ENCODE measurements at places on chromosomes 3 and 15.

- no peak for DNase-seq
Observed at GRCh38 chr15:83554558-83554957, 99.4 kb upstream of the ADAMTSL3 start.

- DNase-seq: no peak
Observed at GRCh38 chr15:79916502-79917132, 19.8 kb upstream of the MTHFS start.

DNA sequence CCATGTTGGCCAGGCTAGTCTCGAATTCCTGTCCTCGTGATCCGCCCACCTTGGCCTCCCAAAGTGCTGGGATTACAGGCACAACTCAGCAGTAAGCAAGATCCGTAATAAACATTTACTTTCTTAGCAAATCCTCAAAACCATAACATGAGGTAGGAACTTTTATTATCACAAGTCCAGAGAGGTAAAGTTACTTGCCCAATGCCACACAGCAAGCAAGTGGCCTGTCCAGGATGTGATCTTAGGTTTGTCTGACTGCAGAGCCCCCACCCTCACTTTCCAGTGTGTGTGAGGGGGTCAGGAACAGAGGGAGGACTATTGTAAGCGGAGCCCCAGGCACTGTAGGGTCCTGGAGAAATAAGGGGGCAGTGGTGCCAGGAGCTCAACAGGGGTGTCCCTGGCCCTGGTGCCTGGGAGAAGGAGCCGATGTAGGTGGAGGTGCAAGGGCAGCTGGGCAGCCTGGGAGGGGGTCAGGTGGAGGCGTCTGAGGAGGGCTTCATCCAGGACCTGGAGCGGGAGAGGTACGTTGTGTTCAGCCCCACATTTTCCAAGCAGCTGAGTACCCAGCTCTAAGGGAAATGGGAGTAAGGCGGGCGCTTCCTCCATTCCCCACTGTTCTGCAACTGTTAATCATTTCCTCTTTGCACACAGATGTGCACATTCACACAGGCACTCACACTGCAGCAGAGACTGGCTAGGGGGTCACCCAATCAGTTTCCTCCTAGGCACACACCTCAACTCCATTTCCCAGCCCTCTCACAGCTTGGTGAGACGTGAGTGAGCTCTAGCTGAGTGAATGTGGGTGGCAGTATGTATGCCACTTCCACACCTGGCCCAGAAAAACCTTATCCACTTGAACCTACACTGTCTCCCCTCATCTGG lies 5.9 kb downstream of the RPUSD3 start:
- DNase-seq: no peak

DNA sequence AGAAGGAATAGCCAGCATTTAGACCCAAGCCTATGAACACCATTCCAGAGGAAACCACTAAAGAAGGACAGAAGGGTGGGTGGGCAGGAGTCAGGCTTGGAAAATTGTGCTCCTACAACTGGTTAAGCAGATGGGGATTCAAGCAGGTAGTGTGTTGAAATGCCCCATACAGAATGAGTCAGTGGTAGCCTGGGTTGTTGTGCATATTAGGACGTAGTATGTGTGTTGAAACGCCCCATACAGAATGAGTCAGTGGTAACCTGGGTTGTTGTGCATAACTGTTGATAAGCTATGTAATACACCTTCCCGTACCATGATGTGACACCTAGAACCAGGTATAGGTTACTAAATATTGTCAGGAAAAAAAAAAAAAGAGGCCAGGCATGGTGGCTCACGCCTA lies 34.0 kb downstream of the MINDY4B start:
- no peak for DNase-seq

GRCh38 chr15:80693682-80694610 lies 1.2 kb upstream of the ABHD17C start:
- DNase-seq: no peak

DNA sequence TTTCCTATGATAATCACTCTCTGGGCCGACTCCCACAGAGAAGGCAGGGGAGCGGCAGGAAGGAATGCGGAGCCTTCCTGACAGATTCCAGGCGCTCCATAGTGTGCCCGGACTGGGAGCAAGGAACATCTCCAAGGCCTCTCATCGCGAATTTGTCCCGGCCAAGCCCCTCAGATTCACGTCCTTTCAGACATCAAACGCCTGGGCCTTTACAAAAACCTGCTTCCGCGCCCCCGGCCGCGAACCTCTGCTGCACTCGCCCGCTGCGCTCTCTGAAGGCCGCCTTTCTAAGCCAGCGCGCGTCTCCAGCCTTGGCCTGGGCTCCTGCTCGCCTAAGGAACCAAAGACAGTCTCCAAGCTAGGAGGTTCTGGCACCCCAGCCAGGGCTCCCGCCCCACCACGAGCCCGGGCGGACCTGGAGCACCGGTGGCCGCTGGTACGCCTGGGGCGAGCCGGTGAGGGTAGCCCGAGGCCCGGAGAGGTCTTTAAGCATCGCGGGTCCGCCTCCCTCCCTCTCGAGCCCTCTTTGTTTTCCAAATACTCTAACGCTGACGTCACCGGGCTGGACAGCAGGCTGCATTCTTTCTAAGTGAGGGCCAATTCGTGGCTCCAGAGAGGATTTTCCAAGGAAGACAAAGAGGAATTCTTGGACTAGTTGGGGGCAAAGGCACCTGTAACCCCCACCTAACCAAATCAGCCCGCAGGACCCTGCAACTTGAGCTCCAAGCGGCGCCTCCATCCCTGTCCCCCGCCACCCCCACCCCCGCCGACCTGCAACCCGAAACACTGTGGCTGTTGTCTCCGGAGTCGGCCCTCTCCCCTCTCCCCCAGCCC lies 759 bp downstream of the AMOTL2 start:
- DNase-seq: peak; percentile 62

- DNase-seq: no peak
Observed at GRCh38 chr15:39501366-39502081, 79.4 kb upstream of the THBS1 start.

DNA sequence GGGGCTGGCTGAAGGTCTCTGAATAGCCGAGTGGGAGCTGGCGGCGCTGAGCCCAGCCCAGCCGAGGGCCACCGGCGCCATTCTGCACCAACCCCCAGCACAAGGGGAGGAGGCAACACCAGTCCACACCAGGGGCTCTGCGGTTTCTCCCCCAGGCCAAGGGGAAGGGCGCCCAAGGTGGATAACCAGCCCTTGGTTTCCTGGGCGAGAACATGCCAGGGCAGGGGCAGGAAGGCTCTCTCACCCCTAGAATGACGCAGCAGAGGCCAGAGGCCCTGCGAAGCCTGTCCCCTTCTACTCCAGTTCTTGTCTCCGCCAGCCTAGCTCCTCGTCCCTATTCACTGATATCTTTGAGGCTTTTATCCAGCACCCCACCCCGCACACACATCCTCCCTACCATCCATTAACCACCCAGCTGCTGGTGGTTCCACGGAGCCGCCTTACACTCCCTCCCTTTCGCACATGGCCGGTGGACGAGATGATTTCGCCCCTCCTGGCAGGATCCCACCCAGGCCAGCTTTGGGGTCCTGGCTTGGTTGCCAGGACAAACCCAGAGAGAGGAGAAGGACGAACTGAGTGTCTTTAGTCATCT lies 1.3 kb downstream of the RBPMS2 start:
- no peak for DNase-seq

- DNase-seq: no peak
Observed at GRCh38 chr3:26683902-26684301, 61.3 kb downstream of the LRRC3B start.

DNA sequence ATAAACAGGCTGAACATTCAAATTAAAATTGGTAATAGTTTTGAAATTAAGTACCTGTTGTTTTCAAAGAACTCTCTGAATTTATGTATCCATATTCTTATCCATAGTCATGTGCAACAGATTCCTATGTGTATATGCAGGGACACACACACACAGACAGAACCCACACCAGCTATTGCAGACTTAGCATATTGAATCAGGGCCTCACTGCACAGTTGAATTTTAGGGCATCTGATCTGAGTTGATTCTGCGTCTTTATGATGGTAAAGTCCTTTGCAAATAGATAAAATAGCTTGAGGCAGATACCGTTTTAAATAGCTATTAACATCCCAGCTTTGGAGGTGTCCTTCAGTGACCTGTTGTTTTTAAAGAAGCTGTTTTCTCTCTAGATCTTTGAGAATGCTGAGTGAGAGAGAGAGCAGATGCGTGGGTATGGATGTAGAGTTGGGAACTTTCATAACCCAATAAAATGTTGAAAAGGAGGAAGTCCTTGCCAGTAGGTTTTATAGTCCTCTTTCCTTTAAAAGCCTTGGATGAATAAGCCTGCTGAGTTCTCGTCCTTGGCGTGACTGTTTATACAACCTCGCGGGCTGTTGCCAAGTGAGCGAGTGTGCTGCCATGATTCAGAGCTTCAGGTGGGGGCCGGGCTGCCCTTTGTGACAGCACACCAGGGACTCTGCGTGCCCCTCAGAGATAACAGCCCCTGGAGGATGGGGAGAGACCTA lies 18.3 kb downstream of the MYZAP start:
- DNase-seq: no peak

DNA sequence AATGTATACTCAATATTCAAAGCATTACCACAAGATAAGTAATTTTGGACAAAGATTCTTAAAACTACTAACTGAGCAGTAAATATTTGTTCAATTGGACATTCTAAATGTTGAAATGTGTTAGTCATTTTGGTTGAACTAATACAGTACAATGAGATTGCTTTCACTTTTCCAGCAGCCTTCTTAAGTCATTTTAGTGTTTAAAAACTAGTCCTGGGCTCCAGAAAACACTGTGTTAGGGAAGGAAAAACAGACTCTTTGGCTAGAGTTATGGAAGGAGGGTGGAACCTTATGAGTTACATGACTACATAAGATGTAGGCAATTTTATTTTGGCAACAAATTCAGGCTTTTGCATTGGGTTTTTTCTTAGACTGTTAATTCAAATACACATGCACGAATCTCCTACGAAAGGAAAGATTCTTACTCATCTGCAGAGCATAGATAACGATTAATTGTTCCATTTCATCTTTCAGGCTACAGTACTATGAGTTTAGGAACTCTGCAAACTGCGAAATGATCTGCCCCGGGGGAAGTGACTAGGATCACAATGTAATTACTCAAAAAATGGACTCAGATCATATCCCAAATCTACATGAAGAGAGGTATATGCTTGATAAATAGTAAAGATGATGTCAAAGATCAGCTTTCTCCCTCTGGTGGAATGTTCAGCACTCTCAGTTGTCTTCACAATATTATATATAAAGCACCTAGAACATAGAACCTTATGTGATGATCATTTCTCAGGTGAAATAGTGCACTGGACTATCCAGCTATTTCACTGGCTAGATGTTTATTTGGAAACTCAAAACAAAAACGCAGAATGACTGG lies 492.8 kb upstream of the MDFIC2 start:
- no peak for DNase-seq

DNA sequence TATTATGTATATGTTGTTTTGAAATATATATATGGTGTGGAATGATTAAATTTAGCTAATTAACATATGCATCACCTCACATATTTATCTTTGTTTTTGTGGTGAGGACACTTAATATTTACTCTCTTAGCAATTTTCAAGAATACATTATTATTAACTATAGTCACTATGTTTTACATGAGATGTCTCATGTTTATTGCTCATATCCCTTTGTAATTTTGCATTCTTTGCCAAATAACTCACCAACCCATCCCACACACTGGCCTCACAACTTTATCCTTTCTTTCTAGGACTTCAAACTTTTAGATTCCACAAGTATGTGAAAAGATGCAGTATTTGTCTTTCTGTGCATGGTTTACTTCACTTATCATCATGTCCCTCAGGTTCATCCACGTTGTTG lies 950.2 kb upstream of the CADM2 start:
- no peak for DNase-seq

DNA sequence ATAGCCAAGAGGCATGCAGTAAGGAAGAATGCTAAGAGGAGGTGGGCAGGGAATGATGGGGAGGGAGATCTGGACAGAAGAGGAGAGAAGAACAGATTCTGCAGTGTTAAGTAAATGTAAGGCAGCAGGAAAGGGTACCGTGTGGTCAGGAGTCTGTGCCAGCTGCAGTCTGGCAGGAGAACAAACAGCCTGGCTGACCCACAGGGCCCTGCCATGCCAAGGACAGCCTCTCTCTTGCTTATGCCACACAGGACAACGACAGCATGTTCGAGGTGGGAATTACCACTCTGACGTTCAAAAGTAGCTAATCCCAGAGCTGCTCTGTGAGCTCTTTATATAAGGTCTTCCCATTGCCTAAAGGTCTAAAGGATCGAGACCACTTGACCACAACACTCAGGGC lies 31.3 kb downstream of the DAPK2 start:
- no peak for DNase-seq

DNA sequence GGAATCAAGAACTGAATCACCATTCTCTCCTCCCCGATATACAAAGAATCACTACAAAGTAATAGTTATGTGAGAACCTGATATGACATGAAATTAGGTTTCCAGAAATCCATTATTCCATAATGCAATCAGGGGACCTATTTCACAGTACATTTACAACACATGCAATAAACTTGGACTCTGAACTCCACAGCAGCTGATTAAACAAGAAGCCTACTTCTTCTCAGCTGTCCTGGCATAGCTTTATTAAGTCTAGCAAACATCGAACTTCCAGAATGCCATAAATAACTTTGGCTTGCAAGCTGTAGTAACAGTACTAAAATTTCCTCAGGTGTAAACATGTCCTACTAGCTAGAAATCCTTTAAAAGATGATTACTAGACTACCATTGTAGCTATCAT lies 17.8 kb downstream of the PDCD10 start:
- DNase-seq: no peak

DNA sequence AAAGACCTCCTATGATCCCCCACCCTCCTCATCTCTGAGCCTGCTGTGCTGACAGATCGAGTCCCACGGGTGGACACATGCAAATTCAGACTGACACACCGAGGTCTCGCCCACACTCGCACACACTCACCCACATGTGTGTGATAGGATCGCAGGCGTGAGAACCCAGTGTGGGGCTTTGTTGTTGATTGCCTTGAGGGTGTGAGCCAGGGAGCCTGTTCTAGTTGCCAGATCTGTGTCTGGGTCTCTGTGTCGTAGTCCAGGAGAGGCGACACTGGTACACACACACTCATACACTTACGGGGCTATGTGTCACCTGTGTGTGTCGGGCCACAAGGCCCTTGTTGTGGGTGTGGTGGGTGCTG lies 2.0 kb downstream of the EPHB3 start:
- no peak for DNase-seq

DNA sequence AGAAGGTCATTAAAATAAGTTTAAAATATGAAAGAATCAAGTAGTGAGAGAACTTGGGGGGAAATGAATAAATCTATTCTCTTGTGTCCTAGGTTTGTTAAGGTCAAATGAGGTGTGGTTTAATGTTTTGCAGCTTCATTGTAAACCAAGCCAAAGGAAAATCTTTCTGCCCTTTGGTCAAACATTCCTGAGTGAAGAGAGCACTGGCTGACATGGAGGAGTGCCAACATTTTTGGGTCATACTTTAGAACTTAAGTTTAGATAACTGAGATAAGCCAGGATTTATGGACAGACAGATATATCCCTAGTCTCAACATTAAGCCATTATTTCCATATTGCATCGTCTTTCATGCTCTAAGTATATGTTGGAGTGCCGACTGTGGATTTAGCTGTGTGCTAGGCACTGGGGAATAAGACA lies 66.4 kb downstream of the PTPRG start:
- DNase-seq: no peak

GRCh38 chr3:169489775-169490546 lies 173.6 kb downstream of the MECOM start:
- DNase-seq: no peak

Data from hypothalamus (tissue), 51 donors.